ENCODE measurements at places on chromosomes 3 and 15.

- DNase-seq: no peak
These were observed 71.3 kb downstream of the TMCC1 start for GRCh38 chr3:129822241-129822640.

DNA sequence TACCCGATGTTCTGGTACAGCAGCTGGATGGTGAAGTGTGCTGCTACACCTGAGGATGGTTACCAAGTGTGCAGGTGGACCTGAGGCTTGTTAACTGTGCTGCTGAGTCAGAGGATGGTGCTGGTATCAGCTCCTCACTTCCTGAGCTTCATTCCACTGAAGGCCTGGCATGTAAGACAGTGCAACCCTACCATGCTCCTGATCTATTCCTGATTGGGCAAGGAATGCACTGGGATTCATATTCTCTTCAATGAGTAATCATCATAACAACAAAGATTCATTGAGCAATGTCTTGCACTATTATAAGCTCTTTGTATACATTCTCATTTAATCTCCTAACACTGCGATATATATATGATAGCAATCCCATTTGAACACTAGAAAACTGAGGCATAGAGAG, 62.9 kb upstream of the THSD4 start:
- no peak for DNase-seq

GRCh38 chr3:149968216-149968615, 2.5 kb downstream of the PFN2 start:
- DNase-seq: no peak

DNA sequence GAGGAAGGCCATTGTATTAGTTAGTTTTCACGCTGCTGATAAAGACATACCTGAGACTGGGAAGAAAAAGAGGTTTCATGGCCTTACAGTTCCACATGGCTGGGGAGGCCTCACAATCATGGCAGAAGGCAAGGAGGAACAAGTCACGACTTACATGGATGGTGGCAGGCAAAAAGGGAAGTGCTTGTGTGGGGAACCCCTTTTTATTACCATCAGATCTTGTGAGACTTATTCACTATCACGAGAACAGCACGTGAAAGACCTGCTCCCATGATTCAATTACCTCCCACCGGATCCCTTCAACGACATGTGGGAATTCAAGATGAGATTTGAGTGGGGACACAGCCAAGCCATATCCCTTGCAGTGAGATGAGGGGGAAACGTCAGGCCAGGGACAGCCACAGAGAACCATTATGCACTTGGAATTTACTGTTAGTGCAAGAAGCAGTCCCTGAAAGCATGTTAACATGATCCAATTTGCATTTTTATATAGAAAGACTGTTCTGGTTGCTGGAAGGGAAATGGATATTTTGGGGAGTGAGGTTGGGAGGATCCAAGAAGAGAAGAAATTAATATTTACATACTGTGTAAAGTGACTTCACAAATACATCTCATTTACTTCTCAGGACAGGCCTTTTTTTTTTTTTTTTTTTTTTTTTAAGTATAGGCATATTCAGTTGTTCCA, 87.1 kb downstream of the ARNT2 start:
- DNase-seq: no peak

GRCh38 chr3:25262322-25262721, 165.7 kb upstream of the RARB start:
- DNase-seq: no peak

- no peak for DNase-seq
These were observed 5.5 kb downstream of the GATA2 start for GRCh38 chr3:128487538-128487812.

DNA sequence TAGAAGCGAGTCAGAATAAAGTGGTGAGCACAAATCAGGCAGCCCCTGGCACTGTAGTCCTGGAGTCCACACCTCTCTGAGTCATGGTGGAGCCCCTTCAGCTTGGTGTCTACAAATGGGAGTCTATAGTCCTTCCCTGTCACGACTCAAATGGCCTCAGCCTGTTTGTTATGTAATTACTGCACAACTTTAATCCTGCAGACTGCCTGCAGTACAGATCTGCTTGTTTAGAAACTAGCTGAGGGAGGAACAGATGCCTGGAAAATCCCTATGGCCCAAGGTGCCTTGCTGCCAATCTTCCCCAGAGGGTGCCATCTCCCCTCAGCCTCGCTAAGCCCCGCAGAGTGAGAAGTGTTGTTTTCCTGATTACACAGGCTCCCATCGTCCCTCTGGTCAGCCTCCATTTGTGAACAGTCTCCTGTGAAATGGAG, 3.9 kb upstream of the CXCR6 start:
- DNase-seq: no peak

DNA sequence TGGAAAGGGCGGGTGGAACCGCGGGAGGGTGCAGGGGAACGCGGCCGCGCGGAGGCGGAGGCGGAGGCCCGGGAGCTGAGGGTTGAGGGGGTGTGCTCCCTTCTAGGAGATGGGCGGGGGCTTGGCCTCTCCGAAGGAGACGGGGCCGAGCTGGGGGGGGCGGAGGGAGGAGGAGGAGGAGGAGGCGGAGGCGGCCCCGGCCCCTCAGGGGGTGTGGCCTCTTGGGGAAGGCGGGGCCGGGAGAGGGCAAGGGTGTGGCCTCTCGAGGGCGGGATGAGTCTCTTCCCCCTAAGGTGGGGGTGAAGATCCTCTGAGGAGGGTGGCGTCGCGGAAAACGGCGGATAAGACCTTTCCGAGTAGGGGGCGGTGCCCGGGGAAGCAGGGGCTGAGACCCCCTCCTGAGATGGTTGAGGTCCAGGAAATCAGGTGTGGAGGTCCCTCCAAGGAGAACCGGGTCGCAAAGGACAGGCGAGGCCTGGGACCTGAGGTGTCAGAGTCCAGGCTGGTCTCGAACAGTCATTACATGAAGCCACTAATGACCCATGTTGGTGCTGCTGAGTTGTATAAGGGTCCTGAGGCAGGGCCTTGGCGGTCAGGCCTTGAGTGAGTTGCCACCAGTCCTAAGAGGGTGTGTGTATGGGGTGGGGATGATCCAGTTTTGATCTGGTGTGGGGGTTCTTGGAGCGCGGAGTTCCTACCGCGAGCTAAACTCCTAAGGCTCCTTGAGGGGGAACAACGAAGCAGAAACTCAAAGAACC, 759 bp downstream of the WDR6 start:
- peak; percentile 79 for DNase-seq

DNA sequence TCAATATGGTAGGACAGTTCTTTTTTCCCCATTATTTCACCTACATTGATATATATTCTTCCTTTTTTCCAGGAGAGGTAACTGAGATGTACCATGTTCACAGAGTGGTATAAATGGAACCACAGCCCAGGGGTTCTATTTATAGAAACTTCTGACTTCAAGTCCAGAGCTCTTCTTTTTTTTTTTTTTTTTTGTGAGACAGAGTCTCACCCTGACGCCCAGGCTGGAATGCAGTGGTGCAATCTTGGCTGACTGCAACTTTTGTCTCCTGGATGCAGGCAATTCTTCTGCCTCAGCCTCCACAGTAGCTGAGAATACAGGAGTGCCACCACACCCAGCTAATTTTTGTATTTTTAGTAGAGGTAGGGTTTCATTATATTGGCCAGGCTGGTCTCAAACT, 267.1 kb upstream of the TPRG1 start:
- DNase-seq: no peak

DNA sequence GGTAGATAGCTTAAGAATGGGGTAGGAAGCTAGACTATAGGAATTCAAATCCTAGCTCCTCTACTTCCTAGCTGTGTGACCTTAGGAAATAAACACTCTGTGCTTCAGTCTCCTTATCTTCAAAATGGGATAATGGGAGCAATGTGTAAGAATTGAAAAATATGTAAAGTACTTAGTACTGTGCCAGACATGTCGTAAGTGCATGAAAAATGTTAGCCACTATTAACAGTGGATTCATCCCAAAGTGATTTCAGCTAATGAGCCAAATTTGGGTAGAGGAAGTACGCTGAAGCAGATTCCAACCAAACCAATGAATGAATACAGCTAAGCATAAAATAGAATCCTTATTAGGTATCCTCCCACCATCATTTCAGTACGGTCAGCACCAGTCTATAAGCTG, 192.1 kb downstream of the RORA start:
- DNase-seq: no peak

- DNase-seq: no peak
These were observed 19.4 kb downstream of the GXYLT2 start for GRCh38 chr3:72907131-72907711.

DNA sequence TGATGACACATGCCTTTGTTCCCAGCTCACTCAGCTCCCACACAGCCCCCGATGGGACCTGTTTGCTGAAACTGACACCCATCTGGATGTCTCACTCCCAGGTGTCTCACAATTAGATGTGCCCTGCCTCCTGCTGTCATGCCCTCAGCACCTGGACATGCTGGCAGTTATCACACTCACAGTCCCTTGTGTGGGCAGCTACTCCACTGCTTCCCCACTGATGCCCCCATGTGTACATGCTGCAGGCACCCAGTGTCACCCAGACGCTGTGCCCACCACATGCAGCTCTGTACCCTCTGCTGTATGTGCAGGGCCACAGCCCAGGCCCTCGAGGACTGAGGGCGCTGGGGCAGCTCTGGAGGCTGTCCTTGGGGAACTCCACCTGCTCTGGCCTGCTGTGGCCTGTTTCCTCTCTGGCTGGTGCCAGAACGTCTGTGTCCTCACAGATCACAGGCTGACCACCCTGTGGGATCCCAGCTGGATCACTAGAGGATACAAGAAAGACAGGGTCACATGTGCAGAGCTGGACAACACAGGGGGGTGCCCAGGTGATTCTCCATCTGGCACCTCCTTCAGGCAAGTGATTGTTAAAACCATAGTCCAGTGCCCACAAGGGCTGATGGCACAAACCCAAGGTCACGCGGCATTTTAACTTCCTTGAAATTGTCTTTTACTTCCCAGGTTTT, 14.0 kb downstream of the C3orf22 start:
- DNase-seq: no peak

GRCh38 chr15:39777496-39777895, 5.1 kb downstream of the FSIP1 start:
- no peak for DNase-seq

- DNase-seq: no peak
These were observed 13.2 kb upstream of the RPL32 start for GRCh38 chr3:12854565-12854964.

DNA sequence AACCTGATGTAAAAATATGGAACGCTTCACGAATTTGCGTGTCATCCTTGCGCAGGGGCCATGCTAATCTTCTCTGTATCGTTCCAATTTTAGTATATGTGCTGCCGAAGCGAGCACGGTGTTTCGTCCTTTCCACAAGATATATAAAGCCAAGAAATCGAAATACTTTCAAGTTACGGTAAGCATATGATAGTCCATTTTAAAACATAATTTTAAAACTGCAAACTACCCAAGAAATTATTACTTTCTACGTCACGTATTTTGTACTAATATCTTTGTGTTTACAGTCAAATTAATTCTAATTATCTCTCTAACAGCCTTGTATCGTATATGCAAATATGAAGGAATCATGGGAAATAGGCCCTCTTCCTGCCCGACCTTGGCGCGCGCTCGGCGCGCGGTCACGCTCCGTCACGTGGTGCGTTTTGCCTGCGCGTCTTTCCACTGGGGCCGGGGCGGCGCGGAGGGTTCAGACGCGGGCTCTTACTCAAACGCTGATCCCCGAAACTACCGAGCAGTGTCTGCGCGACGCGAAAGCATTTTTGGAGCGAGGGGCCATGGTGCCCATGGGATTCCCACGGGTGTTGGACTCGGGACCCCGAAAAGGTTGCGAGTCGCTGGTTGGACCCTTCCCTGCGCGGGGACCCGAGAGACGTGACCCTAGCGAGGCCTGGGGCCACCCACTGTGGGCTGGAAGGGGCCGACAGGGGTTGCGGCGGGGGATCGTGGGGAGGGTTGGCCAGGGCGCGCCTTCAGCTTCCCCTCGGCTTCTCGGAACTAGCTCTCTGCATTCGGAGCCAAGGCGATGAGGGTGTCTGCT, at the start of gene RNU6-1:
Gene RNU6-1 (minus strand): TSS at position 117 of the 820 bp plus-strand sequence.
- peak; percentile 94 for DNase-seq

DNA sequence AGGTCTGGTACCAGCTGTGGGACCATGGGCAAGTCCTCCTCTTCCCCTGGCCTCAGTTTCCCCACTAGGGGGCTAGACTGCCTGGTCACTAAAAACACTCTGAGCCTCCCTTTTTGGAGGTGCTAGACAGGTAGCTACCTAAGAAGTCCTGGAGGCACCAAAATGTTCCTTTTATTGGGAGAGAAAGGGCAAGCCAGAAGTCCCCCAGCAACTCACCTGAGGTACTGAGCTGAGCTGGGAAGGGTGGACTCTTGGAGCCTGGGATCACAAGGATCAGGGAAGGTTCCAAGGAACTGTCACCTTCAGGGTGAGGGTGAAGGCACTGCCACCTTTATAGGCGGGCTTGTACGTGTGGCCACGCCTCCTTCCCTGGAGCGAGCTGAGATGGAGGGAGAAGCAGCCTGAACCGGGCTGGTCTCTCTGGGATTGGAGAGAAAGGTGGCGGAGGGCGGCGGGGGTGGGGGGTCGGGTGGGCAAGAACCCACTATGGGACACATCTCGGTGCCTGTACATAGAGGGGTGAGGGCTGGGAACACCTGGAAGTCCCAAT, at the start of gene CYP1A1:
Gene CYP1A1 (minus strand): TSS at position 304 of the 550 bp plus-strand sequence. CDS start 2,431 bp downstream, outside the sequence.
- DNase-seq: no peak

GRCh38 chr3:175326041-175326440, 466.9 kb downstream of the NAALADL2 start:
- no peak for DNase-seq

DNA sequence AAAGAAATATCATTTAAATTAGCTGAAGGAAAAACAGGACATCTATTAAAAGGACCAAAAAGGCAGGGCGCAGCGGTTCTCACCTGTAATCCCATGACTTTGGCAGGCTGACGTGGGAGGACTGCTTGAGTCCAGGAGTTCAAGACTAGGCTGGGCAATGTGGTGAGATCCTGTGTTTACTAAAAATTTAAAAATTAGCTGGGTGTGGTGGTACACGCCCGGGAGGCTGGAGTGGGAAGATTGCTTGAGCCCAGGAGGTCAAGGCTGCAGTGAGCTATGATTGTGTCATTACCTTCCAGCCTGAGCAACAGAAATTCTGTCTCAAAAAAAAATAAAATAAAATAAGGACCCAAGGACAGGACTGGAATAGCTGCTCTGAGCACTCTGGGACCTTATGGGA, 16.2 kb upstream of the HERC1 start:
- DNase-seq: no peak

DNA sequence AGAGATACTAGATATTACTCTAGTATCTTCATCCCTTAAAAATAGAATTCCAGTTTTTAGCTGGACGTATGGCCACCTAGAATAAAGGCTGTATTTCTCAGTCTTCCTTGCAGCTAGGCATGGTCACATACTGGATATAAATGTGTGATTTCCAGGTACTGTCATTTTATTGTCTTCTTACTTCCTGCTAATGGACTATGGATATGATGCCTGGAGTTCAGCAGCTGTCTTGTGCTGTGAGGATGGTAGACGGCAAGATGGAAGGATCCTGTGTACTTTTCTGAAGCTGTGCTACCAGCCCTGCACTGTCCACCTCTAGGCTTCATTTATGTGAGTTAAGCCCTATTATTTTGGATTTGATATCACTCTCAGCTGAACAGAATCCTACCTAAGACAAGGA, 83.4 kb downstream of the EBLN2 start:
- no peak for DNase-seq

GRCh38 chr15:37981775-37982174, 47.3 kb downstream of the TMCO5A start:
- DNase-seq: no peak

- no peak for DNase-seq
These were observed 40.1 kb upstream of the CAPN3 start for GRCh38 chr15:42319206-42319605.
